Stimulated activated CD4-positive, alpha-beta T cell treated with anti-CD3 and anti-CD28 coated beads, TNF-alpha, amount 100 ng/mL, for 24 hours (primary cell): ENCODE measurements at places on chromosomes 7 and 10.
A peak's percentile ranks its signal among the peaks of the same experiment; 100 is the strongest.

DNA sequence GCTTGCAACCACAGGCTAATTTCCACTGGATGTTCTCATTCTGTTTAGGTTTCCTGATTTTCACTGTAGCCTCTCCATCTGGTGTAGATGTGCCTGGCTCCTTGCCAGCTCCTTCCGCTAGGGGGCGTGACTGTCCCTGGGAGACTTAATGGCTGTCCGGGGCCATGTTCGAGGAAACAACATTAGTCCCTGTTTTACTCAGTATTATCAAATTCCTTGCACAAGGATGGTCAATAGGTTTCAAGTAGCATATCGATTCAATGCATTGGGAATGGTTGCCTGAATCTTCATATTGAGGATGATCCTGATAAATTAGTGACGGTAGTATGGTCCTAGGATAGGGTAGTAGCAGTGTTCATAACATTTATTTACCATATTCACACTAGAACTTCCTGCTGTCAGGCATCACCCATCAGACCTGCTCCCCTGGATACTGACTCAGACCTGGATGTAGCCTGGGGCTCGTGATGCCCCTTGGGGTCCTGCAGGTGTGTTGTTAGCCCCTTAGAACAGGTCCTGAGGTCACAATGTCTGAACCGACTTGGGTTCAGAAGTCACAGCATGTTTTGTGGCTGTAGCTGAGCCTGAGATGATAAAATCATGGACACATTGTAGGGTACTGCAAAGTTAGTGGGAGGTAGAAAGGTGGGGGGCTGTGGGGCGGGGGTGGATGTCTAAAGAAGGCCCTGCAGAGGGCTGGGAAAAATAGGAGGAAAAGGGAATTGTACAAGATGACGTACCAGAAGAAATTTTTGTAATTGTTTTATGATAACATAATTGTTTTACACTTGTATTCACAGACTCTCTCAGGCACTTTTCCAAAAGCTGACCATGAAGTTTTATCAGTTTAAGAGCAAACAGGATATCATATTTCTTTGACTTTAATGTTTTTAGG lies 8.9 kb upstream of the EXOC6 start:
- DNase-seq: peak; percentile 27

GRCh38 chr7:107661081-107661864 lies 645 bp downstream of the SLC26A4 start:
- no peak for DNase-seq

DNA sequence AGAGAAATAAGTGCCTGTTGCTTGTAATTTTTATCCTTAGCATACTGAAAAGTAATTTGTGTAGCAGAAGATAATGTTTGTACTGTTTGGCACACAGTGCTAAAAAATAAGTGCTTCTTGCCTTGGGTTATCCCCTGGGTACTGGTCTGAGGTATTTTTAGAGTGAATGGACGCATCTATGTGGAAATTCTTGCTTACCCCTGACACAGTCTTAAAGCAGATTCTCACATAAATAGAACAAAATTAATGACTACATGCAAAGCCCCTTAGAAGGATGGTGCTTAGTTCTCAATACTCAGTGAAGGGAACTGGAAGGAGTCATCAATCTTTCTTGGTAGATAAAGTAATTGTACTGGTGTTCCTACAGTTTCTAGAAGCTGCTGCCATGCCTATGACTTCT lies 548.6 kb downstream of the ARL4A start:
- no peak for DNase-seq

GRCh38 chr7:132351954-132352499 lies 224.2 kb downstream of the PLXNA4 start:
- DNase-seq: no peak

- no peak for DNase-seq
These were observed 96.8 kb downstream of the GNAT3 start for GRCh38 chr7:80415114-80415513.

DNA sequence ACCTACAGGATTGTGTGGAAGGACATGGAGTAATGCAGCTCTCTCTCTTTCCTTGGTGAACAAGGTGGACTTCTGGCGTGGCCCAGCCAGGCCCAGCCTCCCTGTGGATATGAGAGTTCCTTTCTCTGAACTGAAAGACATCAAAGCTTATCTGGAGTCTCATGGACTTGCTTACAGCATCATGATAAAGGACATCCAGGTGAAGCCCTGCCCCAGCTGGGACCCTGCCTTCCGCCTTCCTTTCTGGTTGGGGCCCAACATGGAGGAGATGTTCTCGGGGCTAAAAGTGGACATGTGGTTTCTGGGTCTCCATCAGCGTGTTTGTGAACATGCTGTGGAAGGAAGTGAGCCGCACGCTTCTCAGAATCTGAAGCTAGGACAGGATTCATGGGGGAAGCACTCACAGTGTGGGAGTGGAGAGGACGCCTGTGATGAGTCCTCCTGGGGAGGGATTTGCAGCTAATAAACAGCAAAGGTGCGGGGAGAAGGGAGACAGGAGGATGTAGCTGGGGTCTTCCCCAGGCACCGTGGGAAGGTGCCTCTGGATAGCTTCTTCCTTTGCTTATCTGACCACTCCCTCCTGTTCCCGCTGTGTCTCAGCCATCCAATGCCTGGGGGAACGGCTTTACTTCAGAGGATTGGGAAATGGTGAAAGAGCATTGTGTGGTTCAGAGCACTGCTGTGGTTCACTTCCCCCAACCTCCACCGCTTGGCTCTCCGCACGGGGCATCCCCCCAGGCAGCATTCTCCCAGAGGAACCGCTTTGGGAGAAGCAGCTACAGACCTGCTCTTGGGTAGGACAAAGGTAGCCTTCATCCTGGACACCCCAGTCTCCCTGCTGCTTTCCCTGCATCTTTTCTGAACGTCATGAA lies 5.5 kb downstream of the CPA5 start:
- DNase-seq: no peak

- DNase-seq: no peak
These were observed 7.1 kb upstream of the TBX20 start for GRCh38 chr7:35261041-35261440.

DNA sequence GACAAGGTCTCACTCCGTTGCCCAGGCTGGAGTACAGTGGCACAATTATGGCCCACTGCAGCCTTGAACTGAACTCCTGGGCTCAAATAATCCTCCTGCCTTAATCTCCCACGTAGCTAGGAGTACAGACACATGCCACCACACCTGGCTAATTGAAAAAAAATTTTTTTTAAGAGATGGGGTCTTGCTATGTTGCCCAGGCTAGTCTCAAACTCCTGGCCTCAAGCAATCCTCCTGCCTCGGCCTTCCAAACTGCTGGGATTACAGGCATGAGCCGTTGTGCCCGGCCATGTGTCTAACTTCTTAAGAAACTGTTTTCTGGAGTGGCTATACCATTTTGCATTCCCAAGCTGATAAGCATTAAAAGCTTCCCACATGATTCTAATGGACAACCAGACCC lies 9.5 kb upstream of the EFCAB10 start:
- DNase-seq: no peak

- DNase-seq: no peak
These were observed 8.5 kb downstream of the TPST1 start for GRCh38 chr7:66213637-66214036.

DNA sequence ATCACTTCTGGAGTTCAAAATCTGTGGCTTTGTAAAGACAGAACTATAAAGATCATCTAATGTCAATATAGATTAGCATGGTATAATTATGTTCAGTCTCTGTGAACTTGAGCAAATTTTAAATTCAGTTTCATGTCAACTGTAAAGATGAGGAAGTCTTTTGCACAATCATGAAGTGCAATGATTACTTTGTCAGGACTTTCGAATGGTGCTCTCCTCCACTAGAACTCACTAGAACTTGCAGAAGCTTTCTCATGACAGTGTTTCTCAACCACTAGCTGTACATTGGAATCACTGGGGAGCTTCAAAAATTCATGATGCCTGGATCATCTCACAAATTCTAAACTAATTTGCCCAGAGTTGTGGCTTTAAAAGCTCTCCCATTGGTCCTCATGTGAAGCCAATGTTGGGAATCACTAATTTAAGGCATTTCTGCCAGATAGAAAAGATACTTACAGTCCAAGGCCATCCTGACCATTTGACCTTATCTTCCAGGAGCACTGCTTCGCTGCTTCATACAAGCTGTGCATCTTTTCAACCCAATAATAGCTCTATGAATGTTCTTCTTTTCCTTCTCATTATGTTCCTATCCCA lies 12.9 kb downstream of the OR2AE1 start:
- no peak for DNase-seq

- DNase-seq: no peak
These were observed 123.0 kb upstream of the FZD8 start for GRCh38 chr10:35765066-35765527.

DNA sequence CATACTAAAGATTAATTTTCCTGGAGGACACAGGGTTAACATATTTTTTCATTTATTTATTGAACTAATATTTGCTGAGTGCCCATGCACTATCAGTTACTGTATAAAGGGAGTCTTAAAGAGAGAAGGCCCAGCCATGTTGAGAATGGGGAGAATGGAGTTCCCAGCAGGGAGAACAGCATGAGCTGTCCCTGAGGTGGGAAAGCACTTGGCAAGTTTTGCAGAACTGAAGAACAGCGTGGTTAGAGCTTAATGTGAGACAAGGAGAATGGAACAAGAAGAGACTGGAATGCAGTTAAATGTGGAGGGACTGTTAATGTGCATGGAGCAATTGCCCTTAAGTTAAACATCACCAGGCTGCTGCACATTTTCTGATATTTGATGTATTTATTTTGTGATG lies 435.4 kb downstream of the SUGCT start:
- no peak for DNase-seq

DNA sequence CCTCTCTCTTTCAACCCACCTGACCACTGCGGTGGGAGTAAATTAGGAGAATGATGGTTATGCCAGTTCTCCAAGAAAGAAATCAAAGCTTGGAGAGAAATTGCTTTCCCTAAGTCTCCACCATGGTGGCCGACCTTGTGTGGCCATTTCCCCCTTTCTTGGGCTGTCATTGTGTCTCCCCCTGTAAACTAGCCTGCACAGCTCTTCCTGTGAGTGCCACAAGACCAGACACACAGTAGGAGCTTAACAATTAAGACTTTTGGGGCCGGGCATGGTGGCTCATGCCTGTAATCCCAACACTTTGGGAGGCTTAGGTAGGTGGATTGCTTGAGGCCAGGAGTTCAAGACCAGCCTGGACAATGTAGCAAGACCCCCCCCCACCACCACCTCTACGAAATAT lies 18.9 kb upstream of the LIMK1 start:
- DNase-seq: no peak

DNA sequence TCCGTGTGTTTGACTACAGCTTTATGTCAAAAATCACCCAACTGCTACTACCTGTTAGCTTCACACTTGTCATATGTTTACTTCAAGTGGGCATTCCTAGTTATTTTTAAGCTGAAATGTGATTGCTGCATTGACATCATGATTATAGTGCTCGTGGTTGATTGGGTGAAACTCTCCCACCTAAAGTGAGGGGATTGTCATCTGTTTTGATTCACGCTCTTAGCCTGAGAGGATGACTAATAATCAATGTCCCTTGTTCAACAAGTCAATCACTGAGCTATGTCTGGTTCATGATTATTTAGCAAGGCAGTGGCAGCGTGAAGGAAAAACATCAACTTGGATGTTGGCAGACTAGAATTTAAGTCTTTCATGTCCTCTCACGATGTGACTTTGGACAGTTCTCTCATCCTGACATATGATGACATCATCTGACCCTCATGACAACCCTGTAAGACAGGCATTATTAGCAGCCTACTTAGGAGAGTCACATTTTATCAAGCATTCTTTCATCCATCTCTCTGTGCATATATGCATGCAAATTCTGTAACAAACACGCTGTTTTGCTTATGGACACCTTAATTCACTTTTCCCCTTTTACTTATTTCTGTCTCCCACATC lies 352.6 kb upstream of the ZMIZ1 start:
- no peak for DNase-seq

GRCh38 chr7:100840470-100841100 lies 11.9 kb upstream of the SLC12A9 start:
- DNase-seq: no peak

DNA sequence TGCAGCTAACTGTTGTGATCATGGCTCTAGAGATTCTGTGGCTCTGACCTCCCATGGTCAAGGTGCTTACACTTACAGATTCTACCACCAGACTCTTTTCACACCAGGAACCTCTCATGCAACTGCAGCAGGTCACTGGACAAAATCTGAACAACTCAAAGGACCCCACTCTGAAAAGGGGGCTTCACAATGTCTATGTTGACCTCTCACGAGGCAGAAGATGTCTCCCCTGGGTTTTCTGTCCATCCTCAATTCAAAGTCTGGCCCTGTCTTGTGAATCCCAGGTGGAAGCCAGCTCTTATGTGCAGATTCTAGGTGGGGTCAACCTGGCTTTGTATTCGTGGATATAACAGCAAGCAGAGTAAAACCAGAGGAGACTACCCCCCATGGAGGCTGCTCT lies 118.6 kb upstream of the ZNF479 start:
- DNase-seq: no peak

DNA sequence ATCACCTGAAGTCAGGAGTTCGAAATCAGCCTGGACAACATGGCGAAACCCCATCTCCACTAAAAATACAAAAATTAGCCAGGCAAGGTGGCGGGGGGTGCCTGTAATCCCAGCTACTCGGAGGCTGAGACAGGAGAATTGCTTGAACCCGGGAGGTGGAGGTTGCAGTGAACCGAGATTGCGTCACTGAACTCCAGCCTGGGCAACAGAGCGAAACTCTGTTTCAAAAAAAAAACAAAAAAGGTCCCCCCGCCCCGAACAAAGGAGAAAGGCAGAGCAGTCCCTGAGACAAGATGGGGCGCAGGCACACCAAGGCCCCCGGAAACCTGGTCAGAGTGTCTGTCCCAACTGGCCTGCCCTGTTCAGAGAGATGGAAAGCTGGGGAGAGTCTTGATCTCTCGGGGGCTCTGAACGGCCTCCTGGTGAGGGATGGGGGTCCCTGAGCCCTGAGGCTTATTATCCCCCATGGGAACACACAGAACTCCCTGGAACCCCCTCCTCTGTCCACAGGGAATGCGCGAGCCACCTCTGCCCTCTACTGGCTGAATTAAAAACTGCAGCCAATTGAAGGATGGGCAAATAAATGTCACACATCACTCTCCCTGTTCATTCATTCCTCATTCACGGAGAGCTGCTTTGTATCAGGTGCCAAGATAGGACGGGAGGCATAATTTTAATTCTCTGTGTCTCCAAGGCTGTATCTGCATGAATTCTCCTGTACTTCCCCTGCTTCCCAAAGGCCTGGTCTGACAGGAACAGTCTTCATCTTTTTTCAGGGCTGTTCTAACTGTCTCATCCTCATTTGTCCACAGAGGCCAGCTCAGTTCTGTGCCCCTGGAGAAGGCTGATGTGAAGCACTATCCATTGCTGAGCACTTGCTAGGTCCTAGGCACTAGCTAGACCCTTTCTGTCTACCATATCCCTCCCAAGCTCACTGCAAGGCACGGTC lies 28.9 kb downstream of the MAT1A start:
- no peak for DNase-seq

DNA sequence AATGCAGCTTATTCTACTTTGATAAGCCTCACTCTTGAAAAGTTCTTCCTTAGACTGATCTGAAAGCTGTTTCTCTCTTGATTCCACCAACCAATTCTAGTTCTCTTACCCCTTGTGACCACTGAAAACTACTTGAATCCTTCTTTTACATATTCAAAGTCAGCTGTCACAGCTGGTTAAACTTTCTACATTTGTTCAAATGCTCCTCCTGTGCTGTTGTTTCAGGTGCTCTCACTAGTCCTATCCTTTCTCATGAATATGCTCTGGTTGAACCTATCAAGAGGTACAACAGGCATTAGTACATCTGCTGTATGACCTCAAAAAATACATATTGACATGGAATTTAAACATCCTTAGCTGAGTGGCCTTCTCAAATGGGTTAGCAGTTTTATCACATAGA lies 91.5 kb downstream of the MYO3A start:
- DNase-seq: no peak

GRCh38 chr7:48090095-48090805 lies 1.2 kb downstream of the UPP1 start:
- DNase-seq: no peak
